ENCODE measurements at places on chromosomes 7 and 10.

- no peak for DNase-seq
Observed at GRCh38 chr10:119466655-119467054, 75.9 kb downstream of the RGS10 start.

DNA sequence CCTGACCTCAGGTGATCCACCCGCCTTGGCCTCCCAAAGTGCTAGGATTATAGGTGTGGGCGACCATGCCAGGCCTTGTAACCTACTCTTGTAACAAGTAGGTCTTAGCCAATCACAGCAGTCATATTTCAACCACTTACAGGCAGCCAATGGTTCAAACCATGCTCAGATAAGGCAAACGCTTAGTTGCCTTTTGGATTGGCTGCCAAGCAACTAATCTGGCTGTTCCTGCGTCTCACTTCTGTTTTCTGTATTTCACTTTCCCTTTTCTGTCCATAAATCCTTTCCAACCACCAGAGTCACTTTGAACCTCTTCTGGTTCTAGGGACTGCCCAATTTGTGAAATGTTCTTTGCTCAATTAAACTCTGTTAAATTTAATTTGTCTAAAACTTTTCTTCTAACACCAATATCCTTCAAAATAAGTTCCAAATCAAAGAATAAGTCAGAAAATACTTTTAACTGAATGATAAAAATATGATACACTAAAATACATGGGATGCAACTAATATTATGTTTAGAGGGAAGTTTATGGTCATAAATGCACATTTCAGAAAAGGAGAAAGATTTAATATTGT, 19.1 kb upstream of the PRF1 start:
- DNase-seq, result no peak

- peak; percentile 75 for DNase-seq
Observed at GRCh38 chr7:155002411-155003091, 373 bp downstream of the PAXIP1 start.

- DNase-seq, result no peak
Observed at GRCh38 chr10:86391236-86391840, 24.7 kb upstream of the GRID1 start.

DNA sequence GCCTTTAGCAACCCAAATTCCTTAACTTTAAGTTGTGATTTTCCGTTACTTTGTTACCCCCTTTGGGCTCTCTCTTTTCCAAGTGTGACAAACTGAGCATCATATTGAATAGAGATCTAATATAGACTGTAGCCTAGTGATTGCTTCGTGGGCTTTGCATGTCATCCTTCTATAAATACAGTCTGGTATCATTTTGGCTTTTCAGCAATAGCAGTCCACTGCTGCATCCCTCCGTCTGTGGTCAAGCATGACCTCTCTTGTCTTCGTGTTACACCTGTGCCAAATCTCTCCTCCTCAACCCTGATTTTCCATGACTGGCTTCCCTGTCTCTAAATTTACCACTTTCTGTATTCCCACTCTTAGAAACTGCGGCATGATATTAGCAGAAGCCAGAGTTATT, 53.8 kb upstream of the AGK start:
- DNase-seq, result no peak

GRCh38 chr10:31166606-31167005, 134.9 kb upstream of the ZNF438 start:
- no peak for DNase-seq

DNA sequence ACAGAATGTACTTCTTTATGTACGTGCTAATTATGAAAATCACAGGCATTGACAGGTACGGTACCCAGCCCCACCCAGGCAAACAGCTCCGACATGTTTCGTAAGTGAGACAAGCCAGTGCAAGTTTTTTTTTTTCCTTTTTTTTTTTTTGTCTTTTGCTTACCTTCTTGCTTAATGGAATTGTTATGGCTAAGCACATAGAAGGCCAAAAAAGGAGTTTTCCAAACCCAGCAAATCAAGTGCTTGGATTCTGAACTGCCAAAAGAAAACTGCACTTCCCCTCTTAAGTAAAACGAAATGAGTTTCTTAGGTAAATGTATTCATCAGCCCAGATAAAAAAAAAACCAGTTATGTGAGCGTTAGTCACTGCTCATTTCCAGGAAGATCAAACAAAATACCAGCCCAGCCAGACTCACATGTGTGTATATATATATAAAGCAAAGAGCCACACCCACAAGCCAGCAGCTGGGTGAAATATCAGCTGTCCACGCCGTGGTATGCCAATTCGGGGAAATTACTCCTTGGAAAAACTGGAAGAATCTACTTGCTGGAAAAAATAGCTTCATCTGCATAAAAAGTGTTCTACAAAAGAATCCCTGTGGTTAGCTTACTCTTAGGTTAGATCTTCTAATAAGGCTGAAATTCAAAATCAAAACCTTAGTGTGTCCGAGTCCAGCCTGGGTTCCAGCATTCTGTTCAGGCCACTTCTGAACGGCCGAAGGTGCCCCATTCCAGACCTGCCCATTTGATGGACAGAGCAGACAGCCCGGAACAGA, 8.0 kb downstream of the KLF6 start:
- DNase-seq, result peak; percentile 84

DNA sequence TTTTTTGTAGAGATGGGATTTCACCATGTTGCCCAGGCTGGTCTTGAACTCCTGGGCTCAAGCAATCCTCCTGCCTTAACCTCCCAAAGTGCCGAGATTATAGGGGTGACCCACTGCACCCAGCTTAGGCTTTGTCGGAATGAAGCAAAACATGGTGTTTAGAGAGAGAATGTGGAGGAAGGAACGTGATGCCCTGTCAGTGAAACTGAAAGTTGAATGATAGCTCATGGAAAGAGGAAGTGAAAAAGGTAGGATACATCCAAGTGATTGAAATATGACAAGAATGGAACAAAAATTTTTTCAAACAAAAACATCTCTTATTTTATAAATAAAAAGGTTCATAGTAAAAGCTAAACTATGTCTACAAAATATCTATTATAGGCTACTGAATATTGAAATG, 5.9 kb downstream of the AKAP9 start:
- DNase-seq, result no peak

- no peak for DNase-seq
Observed at GRCh38 chr10:113469796-113470195, 83.1 kb upstream of the HABP2 start.

Data from Caco-2 (cell line).